Sigmoid colon (tissue), 7 donors: ENCODE measurements at places on chromosomes 4 and X.

DNA sequence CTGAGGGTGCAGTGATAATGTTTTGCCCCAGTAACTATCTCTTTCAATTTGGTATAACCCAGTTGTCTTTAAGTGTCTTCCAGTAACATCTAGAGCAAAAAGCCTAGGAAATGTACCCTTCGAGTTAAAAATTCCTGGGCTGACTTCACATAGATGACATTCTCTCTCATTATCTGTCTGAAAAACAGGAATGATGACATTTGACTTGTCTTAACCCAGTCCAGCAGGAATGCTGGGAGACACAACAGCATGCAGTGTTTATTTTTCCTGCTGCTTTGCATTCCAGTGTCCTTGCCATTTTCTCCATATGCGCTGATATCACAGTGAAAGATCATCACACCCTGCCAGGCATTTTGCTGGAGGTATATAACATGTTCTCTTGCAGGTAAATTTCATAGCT, 130.0 kb downstream of the SOWAHB start:
- H3K4me1 ChIP-seq, result no peaks in the 10 kb centered on the region
- H3K36me3 ChIP-seq, result no peaks in the 10 kb centered on the region
- no peak overlapping the region for H3K27ac ChIP-seq

- H3K4me3 ChIP-seq, result no peak overlapping the region
- no peak for DNase-seq
- H3K27ac ChIP-seq, result peak overlapping the region; percentile 23
- H3K4me1 ChIP-seq, result no peaks in the 10 kb centered on the region
These were observed 71.1 kb downstream of the DCLK2 start for GRCh38 chr4:150149381-150149780.

DNA sequence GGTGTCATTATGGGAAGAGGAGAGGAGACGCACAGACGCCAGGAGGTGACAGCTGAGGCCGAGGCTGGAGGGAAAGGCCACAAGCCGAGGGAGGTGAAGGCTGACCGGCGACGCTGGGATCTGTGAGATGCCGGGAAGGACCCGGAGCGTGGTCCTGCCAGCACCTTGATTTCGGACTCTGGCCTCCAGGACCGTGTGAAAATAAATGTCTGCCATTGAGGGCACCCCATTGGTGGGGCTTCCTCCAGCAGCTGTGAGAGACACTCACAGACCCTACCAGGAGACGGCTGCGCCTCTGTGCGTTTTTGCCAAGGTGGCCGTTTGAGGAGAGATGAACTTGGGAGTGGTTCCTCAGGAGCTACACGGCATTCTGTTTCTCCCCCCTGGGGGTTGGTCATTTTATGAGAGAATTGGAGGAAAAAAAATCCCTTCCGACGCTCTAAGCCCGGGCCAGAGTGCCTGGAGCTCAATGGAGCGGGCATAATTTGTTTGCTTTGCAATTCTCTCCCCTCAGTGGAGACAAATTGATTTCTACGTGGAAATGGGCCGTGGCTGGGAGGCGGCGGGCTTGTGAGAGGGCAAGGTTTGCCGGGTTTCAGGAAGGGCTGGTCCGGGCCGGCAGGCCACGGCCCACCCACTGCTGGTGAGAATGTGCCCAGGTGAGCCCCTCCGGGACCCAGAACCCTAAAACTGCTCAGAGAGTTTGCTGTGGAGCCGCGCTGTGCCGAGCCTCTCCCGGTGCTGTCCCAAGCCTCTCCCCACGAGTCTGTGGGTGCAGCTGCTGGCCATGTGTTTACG, 53.9 kb downstream of the CPZ start:
- no peaks in the 10 kb centered on the region for H3K36me3 ChIP-seq
- no peaks in the 10 kb centered on the region for H3K4me1 ChIP-seq

- DNase-seq, result no peak
- no peaks in the 10 kb centered on the region for H3K4me1 ChIP-seq
- no peak overlapping the region for H3K27ac ChIP-seq
- no peaks in the 10 kb centered on the region for H3K36me3 ChIP-seq
- H3K4me3 ChIP-seq, result no peak overlapping the region
These were observed 1910.4 kb downstream of the C4orf33 start for GRCh38 chr4:131006388-131006787.

DNA sequence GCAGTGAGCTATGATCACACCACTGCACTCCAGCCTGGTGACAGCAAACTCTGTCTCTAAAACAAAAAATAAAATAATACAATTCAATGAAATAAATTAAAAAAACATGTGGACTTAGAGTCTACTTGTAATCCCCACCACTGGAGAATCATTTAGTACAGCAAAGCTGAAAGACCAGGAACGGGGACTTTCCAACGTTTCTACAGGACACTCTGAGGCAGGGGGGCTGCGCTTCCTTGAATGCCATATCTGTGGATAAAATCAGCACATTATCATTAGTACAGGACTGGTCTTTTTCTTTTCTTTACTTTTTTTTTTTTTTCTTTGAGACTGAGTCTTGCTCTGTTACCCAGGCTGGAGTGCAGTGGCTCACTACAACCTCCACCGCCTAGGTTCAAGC, 124.8 kb downstream of the MXRA5 start:
- no peaks in the 10 kb centered on the region for H3K27me3 ChIP-seq
- no peaks in the 10 kb centered on the region for H3K4me1 ChIP-seq
- H3K36me3 ChIP-seq, result no peaks in the 10 kb centered on the region
- DNase-seq, result no peak

DNA sequence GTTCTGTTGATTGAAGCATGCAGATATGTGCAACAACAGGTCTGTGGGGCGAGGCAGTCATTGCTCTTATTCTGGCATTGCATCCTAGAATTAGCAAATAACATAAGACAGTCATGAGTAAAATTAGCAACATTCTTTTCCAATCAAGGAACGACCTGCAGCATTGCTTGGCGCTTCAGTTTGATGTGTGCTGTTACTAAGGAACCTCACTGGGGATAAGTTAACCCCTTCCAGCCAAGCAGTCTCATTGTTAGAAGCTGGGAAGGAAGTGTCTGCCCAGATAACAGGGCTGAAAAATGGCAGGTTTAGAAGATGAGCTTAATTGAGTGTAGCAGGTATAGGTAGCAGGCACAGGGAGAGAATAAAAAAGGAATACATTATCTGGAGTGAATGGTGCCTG, 55.4 kb downstream of the RBM46 start:
- no peak for DNase-seq
- H3K27me3 ChIP-seq, result no peaks in the 10 kb centered on the region
- no peaks in the 10 kb centered on the region for H3K36me3 ChIP-seq
- no peak overlapping the region for H3K27ac ChIP-seq
- no peak overlapping the region for H3K4me3 ChIP-seq

- DNase-seq, result no peak
- H3K27ac ChIP-seq, result no peak overlapping the region
- H3K27me3 ChIP-seq, result no peaks in the 10 kb centered on the region
- no peak overlapping the region for H3K4me3 ChIP-seq
These were observed 226.2 kb downstream of the FSTL5 start for GRCh38 chr4:161937596-161937995.

GRCh38 chr4:137249112-137249511, 283.2 kb downstream of the PCDH18 start:
- no peak overlapping the region for H3K27ac ChIP-seq
- DNase-seq, result no peak
- no peaks in the 10 kb centered on the region for H3K4me1 ChIP-seq
- no peaks in the 10 kb centered on the region for H3K36me3 ChIP-seq
- H3K4me3 ChIP-seq, result no peak overlapping the region

- H3K27me3 ChIP-seq, result no peaks in the 10 kb centered on the region
- H3K36me3 ChIP-seq, result no peaks in the 10 kb centered on the region
- H3K27ac ChIP-seq, result no peak overlapping the region
- no peak for DNase-seq
- no peaks in the 10 kb centered on the region for H3K4me1 ChIP-seq
- H3K4me3 ChIP-seq, result no peak overlapping the region
These were observed 22.3 kb downstream of the TMPRSS11D start for GRCh38 chr4:67861513-67861912.

GRCh38 chr4:60724623-60725022, 475.5 kb upstream of the ADGRL3 start:
- no peak for DNase-seq
- H3K36me3 ChIP-seq, result no peaks in the 10 kb centered on the region
- H3K27ac ChIP-seq, result no peak overlapping the region
- no peaks in the 10 kb centered on the region for H3K27me3 ChIP-seq
- no peak overlapping the region for H3K4me3 ChIP-seq

- no peaks in the 10 kb centered on the region for H3K27me3 ChIP-seq
- no peak for DNase-seq
- H3K27ac ChIP-seq, result no peak overlapping the region
- no peaks in the 10 kb centered on the region for H3K4me1 ChIP-seq
These were observed 13.6 kb downstream of the DHX15 start for GRCh38 chr4:24570574-24571236.

DNA sequence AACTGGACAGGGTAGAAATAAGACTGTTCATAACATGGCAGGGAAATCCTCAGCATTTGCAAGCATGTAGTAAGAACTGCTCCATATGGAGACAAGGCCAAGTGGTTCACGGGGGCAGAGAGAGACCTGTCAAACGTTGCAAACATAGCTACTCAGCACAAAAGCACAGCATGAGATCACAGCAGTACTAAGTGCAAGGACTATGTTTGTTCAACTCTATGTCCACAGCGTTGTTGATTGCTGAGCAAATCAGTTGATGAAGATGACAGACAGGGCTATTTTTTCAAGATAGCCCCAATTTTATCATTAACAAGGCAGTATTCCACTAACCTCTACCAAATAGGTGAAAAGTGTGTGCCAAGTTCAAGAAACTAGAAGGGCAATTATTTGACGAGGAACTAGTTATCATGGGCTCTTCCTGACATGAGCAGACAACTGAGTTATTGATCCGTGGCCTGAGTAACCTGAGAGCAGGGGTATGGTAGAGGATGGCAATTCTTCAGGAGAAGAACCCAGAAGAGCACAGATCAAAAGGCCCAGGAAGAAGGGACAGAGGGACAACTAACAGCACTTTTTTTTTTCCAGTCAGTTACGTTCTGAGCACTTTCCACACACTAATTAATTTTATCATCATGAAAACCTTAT, 57.4 kb downstream of the SPOCK3 start:
- H3K4me3 ChIP-seq, result no peak overlapping the region
- no peak for DNase-seq
- no peaks in the 10 kb centered on the region for H3K36me3 ChIP-seq
- no peaks in the 10 kb centered on the region for H3K4me1 ChIP-seq

GRCh38 chrX:130575831-130576389, 174.1 kb downstream of the RBMX2 start:
- no peaks in the 10 kb centered on the region for H3K27me3 ChIP-seq
- no peak for DNase-seq
- no peak overlapping the region for H3K4me3 ChIP-seq
- H3K27ac ChIP-seq, result no peak overlapping the region
- no peaks in the 10 kb centered on the region for H3K36me3 ChIP-seq

DNA sequence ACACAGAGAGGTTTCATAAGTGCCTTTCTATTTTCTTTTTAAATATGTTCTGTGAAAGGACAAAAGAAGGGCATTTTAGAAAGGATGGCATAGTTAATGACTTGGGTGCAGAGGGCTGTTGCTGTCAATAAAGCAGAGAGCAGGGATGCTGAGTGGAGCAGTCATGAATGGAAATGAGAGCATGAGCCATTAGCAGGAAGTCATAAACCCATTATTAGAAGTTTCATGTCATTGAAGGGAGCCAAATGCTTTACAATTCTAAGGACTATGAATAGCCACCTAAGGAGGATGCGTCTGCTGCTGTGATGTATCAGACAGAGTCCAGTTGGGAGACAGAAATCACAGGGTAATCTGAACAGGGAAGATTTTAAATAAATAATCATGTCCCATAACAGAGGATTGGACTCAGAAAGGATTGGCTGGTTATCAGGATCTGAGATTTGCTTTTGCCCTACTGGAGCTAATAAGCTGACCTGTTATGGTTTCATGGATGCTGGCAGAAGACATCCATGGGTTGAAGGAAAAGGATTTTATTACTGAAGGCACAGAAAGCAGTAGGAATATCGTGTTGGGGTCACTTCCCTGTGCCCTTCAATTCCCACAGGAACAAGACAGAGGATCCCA, 47.5 kb upstream of the WDR19 start:
- no peaks in the 10 kb centered on the region for H3K36me3 ChIP-seq
- no peaks in the 10 kb centered on the region for H3K4me1 ChIP-seq
- no peaks in the 10 kb centered on the region for H3K27me3 ChIP-seq
- no peak overlapping the region for H3K4me3 ChIP-seq
- DNase-seq, result no peak

- no peak for DNase-seq
- no peaks in the 10 kb centered on the region for H3K4me1 ChIP-seq
- no peak overlapping the region for H3K4me3 ChIP-seq
- no peaks in the 10 kb centered on the region for H3K36me3 ChIP-seq
These were observed 311.6 kb upstream of the DIAPH2 start for GRCh38 chrX:96373047-96373355.

DNA sequence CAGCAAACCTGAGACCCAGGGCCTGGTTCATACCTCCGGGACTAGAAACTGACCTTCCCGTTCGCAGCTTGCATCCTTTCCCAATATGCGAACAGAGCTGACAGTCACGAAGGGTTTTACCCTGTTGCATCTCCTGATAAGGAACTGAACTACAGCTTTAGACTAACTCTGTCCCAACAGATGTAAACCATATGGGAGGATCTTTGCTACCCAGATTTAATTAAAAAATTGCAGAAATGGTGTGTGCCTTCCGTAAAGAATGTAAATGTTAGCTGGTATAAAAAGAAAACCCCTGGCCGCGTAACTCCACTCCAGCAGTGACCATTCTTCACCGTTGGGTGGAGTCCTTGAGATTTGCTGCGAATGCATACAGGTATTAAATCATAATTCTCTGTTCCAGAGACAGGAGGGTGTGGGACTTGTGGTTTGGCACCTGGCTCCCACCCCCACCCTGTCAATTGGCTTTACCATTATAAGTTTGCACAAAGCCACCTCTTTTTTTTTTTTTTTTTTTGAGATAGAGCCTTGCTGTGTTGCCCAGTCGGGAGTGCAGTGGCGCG, 40.6 kb upstream of the SORCS2 start:
- no peak for DNase-seq
- no peak overlapping the region for H3K27ac ChIP-seq
- H3K4me1 ChIP-seq, result peaks cover 11% of the 10 kb centered on the region
- H3K27me3 ChIP-seq, result no peaks in the 10 kb centered on the region
- no peaks in the 10 kb centered on the region for H3K36me3 ChIP-seq
- no peak overlapping the region for H3K4me3 ChIP-seq

DNA sequence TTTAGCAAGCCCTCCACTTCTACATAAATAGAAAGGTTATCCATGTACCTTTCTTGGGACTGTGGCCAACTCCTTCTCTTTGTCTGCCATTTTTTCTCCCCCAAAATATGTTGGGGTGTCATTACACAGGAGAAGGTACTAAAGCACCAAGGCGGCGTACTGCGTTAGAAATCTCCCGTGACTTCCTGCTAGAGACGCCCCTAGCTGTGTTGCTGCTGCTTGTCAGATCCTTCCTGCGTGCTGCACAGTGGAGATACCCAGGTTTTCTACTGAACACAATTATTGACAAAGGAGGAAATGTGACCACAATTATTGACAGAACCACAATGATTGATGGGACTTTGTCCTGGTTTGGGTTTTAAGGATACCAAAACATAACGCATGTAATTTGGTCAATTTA, 97.7 kb downstream of the EFHC2 start:
- H3K4me1 ChIP-seq, result no peaks in the 10 kb centered on the region
- H3K4me3 ChIP-seq, result no peak overlapping the region
- no peaks in the 10 kb centered on the region for H3K27me3 ChIP-seq
- DNase-seq, result no peak
- H3K27ac ChIP-seq, result no peak overlapping the region
- H3K36me3 ChIP-seq, result no peaks in the 10 kb centered on the region
